ENCODE measurements at places on chromosomes 2 and 18.

DNA sequence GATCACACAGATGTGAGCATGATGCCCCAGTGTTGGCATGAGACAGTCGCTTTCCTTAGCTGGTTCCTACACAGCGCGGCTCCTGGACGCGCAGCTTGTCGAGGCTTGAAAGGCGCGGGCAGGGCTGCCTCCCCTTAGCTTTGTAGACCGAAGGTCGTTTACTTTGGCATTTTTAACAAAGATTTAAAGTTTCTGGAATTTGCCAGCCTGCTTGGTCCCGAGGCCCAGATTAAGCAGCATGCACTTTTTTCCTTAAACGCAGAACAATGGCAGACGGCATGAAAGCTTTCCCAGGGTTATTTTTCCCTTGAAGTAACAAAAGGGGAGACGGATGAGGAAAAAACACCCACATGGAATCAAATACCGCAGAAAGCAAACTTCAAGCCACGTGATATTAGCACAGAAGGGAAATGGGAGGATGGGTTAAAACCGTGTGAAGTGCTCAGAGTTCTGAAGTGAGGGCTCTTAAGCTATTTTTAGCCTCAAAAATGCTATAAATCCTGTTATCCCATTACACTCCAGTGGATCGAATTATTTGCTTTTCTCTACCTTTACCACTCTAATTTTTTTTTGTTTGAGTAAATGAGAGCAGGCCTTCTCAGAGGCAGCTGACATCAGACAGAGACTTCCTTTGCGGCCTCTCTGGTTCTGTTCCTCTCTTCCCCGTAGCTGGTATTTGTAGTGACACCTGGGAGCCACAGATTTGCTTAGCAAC is 55.7 kb downstream of the NPAS2 start:
- no peak for DNase-seq

GRCh38 chr2:70888366-70888922 is 47.3 kb upstream of the ATP6V1B1 start:
- no peak for DNase-seq

- DNase-seq: no peak
These were observed 272.1 kb upstream of the RND3 start for GRCh38 chr2:150759531-150759930.

DNA sequence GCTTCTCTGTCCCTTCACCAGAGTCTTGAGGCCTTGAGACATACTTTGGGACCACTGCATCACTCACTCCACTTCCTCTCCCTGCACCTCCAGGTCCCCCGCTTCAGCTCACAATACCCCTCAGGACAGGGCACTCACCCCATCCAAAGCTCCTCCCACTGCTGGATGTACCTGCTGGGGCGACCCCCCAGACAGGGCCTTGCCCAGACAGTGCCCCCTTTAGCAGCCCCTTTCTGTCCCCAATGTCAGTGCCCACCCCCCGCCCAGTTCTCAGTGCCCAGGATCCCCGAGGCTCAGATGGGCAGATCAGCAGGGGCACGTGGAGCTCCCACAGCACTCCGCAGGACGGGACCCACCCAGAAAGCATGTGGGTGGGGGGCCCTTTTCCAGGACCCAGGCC is 23.8 kb upstream of the IMP4 start:
- DNase-seq: no peak

GRCh38 chr2:82314836-82315472 is 2010.4 kb upstream of the LRRTM1 start:
- no peak for DNase-seq

GRCh38 chr2:201866643-201867473 is 60.5 kb downstream of the CDK15 start:
- DNase-seq: no peak

DNA sequence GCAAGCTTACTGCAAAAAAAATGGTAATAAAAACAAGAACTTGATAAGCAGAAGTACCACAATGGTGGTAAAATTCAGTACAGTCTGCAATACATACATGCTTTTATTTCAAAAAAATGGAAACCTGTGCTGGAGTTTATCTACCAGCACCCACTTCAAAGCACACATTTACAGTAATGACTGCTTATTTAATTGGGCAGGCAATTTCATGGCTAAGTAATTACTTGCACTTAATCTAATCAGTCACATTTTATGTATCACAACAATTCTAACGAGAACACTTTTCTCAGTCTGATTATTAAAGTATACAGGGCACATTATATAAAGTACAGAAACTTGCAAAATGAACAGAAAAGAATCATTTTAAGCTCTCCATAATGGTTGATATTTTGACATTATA is 5.2 kb downstream of the APCDD1 start:
- DNase-seq: no peak

GRCh38 chr18:78459668-78460067 is 520.0 kb upstream of the SALL3 start:
- DNase-seq: no peak

- no peak for DNase-seq
These were observed 104.1 kb upstream of the KCTD1 start for GRCh38 chr18:26652501-26652900.

All from T-helper 2 cell (primary cell).